ENCODE measurements at places on chromosomes 5 and 9.

- DNase-seq, result no peak
These were observed 662.1 kb upstream of the MEF2C start for GRCh38 chr5:89545076-89545475.

DNA sequence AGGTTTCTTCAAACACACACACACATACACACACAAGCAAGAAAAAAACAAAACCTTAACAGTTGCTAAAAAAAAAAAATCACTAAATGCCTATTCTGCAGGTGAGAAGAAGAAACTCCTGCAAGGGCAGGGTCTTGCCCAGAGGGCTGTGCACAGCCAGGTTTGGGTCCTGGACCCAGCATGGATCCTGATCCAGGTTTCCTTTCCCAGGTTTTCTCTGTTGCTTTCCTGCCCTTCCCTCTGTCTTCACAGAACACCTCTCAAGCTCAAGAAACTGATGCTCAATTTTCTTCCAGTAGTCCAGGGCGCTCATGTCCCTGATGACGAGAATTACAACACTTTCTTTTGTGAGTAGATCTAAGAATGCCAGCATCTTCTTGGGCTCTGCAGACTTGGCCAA is 136.6 kb downstream of the PAX5 start:
- DNase-seq, result no peak

DNA sequence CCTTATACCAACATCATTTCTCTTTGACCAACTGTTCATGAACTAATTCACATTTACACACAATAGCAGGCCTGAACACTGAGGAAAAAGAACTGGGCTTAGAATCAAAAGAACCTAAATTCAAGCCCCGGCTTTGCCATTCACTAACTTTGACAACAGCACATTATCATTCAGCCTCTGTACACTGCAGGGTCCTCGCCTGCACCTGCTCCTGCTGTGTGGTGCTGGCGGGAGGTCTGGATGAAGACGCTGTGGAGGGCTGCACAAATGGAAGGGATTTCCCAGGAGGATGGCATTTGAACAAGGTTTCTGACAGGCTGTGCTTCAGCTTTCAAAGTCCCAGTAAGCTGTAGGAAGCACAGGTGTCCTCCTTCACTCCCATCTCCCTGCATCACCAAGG is 151.2 kb downstream of the ZDHHC21 start:
- DNase-seq, result no peak

GRCh38 chr9:128011071-128011817 is 30.5 kb upstream of the EEIG1 start:
- DNase-seq, result no peak

GRCh38 chr5:137989419-137989818 is 43.5 kb downstream of the FAM13B start:
- DNase-seq, result no peak

DNA sequence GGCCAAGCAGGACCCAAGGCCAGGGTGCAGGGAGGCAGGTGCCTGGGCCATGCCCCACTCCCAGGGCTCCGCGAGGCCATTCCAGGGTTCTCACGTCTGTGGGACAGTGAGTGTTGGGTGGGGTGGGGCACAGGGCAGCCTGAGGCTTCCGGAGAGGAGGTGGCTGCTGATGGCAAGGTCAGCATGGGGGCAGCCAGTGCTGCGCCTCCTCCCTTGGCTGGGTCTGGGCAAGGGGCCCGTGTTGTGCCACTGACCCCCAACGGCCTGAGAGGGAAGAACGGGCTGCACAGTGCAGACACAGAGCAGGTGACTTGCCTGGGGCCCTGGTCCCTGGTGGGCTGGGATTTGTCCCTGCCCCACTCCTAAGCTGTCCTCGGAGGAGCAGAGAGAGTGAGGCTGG is 82.1 kb downstream of the RXRA start:
- DNase-seq, result no peak

Data from NCI-H82 (cell line).